EL (cell line): ENCODE measurements at places on chromosomes 6 and 20.

GRCh38 chr6:34248198-34248726, 544 bp downstream of the SMIM29 start:
- DNase-seq: peak; percentile 58

DNA sequence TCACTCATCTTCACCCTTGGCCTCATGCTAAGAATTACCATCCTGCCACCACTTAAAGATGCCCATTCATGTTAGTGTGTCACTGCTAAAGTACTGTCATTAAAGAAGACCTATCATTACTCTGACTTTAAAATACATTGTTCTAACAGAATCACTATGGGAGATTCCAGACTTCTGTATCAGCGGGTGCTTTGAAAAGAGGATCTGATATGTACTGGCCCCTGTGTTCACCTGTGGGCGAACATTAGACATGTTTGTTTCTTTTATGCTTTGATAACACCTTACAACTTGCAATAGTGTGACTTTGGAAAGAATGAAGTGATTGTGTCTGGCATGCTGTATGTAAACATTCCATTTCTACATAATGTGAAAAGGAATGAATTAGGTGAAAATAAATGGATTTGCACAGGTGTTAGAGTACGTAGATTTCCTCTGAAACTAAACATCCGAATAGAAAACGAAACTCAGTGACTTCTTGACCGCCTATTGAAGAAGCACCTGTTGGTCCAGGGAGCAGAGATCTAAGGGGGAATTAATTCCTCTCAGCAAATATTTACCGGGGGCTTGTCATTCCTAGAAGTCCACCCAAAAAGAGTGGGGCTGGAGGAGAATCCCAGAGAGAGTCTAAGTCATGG, 132.3 kb downstream of the CARMIL1 start:
- no peak for DNase-seq

GRCh38 chr6:145469021-145469420, 266.3 kb downstream of the EPM2A start:
- DNase-seq: no peak

GRCh38 chr6:40543146-40543545, 44.0 kb downstream of the LRFN2 start:
- DNase-seq: no peak

- no peak for DNase-seq
Measured at GRCh38 chr6:14765721-14766390, 480.0 kb upstream of the JARID2 start.

GRCh38 chr6:97669191-97670031, 386.4 kb upstream of the MMS22L start:
- DNase-seq: peak; percentile 3

DNA sequence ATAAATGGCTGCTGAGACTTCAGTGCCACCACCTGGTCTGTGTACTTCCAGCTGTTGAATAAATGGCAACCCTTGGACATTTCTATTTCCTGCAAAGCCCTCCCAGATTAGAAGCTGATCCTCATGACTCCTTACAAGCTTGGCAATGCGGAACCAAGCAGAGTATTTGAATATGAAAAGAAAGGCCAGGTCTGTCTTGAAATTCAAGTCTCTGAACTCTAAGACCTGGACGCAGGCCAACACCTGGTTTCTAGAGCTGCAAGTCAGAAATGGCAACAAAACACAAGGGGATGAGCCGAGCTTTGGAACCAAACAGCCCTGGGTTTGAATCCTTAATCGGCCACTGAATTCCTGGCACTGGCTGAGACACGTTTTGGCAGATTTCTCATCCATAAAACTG, 353.4 kb downstream of the PTPRT start:
- no peak for DNase-seq

DNA sequence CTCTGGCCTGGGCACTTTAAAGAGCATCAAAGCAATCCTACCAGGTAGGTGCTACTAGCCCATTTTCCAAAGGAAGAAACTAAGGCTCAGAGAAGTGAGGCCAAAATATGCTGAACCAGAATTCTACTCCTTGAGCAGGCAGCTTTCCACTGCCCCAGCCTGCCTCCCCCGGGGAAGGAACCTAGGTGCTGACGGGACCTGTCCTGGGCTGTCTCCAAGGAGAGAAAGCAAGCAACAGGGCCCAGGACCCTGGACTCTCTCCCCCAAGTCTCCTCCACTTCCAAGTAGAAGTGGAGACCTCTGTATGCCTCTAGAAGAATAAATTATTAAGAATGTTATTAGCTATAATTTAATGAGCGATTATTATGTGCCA, 159.5 kb downstream of the MRPL14 start:
- no peak for DNase-seq

GRCh38 chr6:144104488-144104887, 9.1 kb upstream of the SF3B5 start:
- DNase-seq: no peak

GRCh38 chr6:15505463-15505918, 157.3 kb downstream of the DTNBP1 start:
- no peak for DNase-seq

DNA sequence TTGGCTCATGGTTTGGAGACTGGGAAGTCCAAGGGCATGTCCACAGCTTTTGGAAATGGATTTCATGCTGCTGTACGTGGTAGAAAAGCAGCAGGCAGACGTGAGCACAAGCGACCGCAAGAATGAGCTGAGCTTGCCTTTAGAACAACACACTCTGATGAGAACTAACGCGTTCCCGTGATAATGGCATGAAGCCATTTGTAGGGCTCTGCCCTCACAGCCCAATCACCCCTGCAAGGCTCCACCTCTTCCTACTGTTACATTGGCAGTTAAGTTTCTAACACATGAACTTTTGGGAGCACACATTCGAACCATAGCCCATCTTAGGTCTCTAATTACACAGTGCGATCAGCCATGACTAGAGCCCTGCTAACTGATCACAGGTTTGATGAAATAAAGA, 107.5 kb upstream of the TMEM170B start:
- DNase-seq: peak; percentile 71

DNA sequence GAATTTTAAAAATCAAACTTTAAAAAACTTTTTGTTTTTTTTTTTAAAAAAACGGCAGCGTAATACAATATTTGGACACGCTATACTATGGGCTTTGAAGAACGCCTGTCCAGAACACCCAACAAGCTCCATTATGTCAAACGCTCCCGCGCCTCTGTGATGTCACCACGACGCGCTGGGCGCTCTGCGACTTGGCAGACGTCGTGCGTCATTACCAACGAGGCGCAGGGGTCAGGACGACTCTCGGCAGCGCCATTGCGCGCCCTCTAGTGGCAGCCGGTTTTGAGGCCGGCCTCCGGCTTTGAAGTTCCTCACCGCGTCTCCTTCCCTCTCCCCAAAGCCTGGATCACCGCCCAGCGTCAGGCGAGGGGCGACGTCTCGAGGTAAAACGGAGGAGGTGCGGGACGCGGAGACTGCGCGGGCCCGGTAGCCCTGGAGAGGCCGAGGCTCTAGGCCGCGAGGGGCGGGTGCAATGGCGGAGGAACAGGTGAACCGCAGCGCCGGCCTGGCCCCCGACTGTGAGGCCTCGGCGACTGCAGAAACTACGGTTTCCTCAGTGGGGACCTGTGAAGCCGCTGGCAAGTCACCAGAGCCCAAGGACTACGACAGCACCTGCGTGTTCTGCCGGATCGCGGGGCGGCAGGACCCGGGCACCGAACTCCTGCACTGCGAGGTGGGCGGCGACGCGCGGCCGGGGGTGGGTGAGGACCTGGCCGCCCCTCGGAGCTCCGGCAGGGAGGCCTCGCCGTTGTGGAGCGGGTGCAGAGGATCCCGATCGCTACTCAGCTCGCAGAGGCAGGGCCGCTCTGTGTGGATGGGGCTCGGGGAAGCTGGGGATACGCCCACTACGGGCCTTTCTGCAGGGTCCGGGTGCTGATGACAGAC, at the start of gene HINT3:
TSS of gene HINT3 (plus strand) at position 265 of the 885 bp plus-strand sequence. CDS start at position 473, 208 bp downstream.
- DNase-seq: peak; percentile 97

- DNase-seq: no peak
Measured at GRCh38 chr6:53928641-53929040, 133.8 kb downstream of the LRRC1 start.

GRCh38 chr20:51184289-51184688, 161.4 kb upstream of the KCNG1 start:
- DNase-seq: peak; percentile 11

- no peak for DNase-seq
Measured at GRCh38 chr6:121630716-121631115, 195.3 kb downstream of the GJA1 start.

DNA sequence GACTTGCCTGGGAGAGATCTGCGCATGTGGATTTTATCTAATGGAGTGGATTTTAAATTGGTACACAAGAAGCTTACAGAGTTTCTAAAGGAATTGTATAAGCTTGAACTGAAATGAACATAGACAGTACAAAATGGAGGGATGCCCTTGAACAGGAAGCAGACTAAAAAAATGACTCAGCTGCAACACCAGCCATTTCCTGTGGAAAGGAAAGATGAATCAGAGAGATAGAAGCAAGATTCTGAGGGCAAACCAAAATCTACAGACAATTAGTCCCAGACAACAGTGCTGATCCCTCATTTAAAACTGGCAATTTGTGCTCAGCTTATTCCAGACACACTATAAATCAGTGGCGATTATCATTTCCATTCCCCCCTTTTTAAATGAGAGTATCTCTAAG, 114.6 kb upstream of the TCF21 start:
- peak; percentile 71 for DNase-seq

DNA sequence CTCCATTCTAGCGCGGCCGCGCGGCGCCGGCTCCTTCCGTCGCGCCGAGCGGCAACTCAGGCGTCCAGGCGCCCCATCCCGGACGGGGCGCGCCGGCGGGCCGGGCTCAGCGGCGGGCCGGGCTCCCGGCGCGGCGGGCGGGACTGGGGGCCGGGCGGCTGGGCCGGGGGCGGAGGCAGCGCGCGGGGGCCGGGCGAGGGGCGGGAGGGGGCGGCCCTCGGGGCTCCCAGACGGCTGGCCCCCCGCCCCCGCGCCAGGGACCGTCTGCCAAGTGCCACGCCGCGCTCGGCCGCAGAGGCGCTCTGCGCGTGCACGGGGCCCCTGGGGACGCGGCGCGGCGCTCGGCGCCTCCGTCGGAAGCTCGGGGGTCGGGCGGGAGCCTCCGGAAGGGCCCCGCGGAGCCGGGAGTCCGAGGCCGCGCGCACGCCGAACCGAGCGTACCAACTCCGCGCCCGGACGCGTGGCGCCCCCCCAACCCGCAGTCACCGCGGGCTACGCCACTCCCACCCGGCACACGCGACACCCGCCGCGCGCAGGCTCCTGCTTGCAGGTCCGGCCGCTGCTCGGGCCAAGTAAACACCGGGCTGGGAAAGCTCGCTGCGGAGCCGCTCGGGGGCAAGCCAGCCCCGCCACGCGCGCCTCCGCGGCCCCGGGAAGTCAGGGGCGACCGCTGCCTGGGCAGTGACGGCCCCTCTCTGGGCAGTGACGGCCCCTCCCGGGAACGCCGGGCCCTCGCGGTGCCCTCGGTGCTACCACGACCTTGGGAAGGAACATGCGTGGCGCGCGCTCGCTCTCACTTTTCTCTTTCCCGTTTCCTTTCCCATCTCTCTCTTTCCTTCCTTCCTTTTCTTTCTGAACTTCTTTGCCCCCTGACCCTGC, at the start of gene PREX1:
TSS of gene PREX1 (minus strand) at position 145 of the 879 bp plus-strand sequence. CDS start at position 6, 139 bp downstream.
- peak; percentile 76 for DNase-seq

DNA sequence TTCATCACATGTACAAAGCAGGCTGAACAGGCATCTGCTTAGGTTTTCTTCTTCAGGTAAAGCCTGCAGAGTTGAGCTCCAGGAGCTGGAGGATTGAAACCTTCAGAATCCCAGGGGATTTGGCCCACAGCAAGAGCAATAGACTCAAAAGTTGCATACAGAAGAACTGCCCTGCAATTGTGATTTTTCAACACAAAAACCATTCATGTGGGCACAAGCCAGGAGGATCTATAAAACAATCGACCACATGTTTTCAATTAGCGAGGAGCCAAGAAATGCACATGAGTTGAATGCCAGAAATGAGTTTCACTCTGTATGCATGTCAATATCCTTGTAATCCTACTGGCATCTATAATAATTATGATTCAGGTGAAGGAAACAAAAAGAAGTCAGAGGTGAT, 576.4 kb downstream of the HDGFL1 start:
- peak; percentile 33 for DNase-seq

DNA sequence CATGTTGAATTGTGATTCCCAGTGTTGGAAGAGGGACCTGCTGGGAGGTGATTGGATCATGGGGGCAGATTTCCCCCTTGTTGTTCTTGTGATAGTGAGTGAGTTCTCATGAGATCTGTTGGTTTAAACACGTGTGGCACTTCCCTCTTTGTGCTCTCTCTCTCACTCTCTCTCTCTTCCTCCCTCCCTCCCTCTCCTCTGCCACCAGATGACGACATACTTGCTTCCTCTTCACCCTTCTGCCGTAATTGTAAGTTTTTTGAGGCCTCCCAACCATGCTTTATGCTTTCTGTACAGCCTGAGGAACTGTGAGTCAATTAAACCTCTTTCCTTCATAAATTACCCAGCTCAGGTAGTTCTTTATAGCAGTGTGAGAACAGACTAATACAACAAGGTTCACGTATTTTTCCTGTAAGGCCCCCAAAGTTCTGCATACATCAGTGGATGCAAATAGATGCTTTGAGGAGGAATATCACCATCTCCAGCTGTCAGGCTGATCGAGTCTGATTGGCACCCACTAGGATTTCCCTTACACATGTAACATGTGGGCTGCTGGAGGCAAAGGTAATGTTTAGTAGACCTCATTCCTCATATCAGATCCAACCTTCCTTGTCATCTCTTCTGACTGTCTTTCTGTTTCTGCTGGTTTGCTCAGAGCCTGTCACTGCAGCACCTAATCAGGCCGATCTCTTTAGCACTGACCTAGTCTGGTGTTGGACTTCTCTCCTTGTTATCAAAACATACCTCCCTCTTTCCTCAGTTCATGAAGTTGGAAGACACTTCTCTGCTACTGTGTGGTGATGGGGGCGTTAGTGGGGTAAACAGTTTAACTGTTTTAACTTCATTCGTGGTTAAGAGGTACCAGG, 54.3 kb upstream of the BACH2 start:
- DNase-seq: no peak

DNA sequence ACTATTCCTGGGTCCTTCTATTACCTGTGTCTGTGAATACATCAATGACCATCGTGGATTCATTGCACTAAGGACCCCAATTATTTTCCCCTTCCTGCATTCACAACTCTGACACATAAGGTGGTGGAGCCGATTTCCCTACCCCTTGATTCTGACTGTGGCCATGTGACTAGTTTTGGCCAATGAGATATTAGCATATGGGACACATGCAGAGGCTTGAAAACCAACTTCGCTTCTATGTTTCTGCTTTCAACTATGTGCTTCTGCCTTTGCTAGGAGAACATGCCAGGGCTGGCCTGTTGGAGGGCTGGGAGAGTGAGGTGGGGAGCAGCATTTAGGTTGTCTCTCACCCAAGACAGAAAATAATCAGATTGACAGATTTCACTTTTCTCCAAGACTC, 483.1 kb upstream of the JAG1 start:
- DNase-seq: no peak

GRCh38 chr6:126175251-126175650, 164.7 kb upstream of the CENPW start:
- no peak for DNase-seq

DNA sequence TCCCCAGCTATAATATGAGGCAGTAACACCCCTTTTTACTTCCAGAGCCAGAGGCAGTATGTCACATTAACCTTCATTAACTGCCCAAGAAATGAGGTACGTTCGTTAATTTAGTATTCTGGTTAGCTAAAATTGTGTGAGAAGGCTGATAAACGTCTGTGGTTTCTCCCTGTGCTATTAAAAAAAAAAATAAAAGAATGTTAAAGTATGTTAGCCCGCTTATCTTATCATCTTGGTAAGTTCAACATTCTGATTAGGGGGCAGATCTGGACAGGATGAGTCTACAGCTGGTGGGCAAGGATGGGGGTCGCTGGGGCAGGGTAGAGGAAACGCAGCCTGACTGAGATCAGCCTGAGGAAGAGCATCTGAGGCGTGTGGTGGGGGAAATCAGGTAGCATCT, 154.0 kb downstream of the PRL start:
- DNase-seq: no peak
